Stimulated activated CD4-positive, alpha-beta T cell treated with anti-CD3 and anti-CD28 coated beads, Interleukin-2, amount 100 ng/mL, for 48 hours (primary cell): ENCODE measurements at places on chromosomes 16 and 17.

DNA sequence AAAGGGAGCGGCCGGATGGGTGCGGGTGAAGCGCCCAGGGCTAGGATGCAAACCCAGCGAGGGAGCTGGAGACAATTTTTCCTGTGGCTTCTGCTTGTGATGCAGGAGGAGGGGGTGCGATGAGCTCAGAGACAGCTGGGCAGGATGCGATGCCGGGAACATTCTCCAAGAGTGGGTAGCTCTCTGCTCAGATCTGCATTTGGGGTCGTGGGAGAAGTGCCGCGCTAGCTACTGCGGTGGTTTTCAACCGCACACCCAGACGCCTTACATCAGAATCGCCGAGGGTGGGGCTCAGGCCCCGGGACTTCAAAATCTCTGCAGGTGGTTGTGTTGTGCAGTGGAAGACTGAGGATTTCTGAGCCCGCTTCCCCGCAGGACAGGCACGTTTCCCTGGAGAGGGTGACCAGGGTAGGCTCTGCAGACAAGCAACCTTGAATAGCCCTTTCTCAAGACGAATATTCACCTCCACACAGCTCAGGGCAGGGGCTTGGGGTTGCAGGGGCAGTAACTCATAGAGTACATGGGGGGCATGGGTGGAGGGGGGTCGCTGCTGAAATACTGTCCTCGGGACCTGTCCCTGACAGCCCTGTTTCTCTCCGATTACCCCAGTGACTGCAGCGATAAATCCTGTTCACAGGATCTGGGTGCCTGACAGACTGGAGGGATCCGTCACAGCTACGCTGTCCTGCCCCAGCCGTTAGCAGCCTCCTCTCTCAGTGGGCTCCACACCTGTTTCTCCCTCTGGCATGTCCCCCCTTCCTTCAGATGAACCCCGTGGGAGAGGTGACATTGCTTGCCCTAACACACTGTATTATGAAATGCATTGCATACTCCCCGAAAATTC, 63.3 kb downstream of the HAPSTR1 start:
- no peak for DNase-seq

GRCh38 chr16:29699324-29700219, 20.6 kb downstream of the QPRT start:
- no peak for DNase-seq

DNA sequence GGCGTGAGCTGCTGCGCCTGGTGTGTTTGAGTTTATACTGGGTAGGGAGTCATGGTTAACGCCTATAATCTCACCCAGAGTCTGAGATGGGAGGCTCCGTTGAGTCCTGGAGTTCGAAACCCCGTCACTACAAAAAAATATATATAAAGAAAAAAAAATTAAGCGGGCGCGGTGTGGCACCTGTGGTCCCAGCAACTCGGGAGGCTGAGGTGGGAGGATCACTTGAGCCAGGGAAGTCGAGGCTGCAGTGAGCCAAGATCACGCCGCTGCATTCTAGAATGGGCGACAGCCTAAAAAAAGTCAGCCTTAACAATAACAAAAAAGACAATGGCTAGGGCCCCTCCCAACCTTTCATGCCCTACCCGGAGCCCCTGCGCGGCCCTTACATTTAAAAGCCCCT, 17.2 kb upstream of the PRR14 start:
- DNase-seq = no peak

DNA sequence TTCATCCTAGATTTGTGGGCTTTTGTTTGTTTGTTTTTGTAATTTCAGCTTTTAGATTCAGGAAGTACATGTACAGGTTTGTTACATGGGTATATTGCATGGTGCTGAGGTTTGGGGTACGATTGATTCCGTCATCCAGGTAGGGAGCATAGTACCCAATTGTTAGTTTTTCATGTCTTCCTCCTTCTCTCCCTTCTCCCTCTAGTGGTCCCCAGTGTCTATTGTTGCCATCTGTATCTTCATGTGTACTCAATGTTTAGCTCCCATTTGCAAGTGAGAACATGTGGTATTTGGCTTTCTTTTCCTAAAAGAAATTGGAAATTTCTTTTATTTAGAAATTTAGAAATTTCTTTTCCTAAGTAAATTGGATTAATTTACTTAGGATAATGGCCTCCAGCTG, 37.1 kb upstream of the BCAS3 start:
- DNase-seq = no peak

GRCh38 chr16:2090481-2090776, 42.6 kb downstream of the TSC2 start:
- no peak for DNase-seq

GRCh38 chr16:82062645-82063058, 27.6 kb downstream of the HSD17B2 start:
- no peak for DNase-seq

- DNase-seq = no peak
These were observed 20.5 kb downstream of the CDC42EP4 start for GRCh38 chr17:73291260-73291801.

DNA sequence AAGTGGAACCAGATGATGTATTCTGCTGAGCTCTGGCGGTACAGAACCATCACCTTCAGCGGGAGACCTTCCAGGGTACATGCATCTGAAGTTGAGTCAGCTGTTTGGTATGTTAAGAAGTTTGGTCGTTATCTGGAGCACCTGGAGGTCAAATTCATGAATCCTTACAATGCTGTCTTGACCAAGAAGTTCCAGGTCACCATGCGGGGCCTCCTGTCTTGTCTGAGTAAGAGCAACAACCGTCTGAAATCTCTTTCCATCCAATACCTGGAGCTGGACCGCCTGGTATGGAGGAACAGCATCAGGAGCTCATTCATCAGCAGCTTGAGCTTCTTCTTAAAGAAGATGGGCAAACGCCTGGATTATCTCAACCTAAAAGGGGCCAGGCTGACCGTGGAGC, 4.0 kb downstream of the FBXO39 start:
- DNase-seq = no peak

DNA sequence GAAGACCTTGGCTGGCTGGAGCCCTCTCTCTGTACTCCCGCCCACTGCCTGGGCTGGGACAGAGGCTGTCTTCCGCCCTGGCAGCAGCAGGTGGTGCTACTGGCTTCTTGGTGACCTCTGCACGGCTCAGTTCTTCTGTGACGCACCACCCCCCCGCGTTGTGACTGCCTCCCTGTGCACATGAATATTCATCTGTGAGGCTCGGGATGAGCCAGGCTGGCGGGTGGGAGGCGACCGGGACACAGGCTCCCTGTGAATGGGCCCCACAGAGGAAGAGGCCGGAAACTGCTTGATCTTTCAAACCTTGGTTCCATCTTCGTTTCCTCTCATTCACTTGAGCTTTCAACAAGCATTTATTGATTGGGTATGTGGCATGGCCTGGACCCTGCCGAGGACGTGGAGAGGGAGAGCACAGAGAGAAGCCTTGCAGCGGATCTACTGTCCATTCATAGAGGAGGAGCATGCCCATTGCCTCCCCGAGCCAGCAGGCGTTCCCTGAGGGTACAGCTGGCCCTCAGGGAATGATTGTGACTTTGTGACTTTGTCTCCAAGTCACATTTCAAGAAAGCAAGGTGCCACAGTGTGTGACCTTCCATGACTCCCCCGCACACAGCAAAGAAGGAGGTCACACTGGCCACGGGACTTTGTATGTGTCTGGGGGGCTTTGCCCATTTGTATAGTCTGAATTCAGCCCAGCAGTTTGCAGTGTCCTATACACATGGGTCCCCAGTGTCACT, 45.0 kb downstream of the B9D1 start:
- no peak for DNase-seq

DNA sequence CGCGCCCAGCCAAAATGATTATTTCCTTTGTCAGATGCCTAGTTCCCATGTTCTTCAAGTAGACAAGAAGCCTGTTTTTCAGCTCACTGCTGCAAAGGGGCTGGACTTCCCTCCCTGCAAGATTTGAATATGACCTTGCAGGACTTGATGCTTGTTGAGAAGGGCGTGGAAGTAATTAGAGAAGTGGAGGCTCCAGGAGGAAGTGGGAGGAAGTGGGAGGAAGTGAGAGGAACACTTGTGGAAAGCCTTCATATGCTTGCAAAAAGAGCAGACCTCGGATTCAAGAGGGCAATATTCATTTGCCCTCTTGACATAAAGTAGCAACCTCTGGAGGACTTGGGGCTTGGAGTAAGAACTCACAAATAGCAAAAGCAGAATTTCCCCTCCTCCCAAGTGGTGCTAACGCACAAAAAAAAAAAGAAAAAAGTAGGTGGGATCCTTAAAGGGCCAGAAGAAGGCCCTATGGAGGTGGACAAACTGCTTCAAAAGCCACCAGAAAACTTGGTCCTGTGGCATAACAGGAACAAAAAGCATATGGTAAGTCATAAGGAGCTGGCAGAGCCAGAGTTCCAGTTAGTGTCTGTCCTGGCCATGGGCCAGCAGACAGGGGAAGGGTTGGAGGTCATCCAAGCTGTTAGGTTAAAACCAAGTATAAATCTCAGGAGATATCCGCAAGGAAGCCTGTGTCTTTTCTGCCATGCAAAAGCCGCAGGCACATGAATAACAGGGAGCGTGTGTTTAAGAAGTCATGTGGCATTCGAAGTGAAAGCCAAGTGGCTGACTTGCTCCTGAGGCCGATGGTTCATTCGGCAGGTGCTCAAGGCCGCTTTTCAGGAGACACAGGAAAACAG, 20.6 kb upstream of the PRKAR1A start:
- DNase-seq = no peak

GRCh38 chr16:1335211-1335971, 1.9 kb downstream of the BAIAP3 start:
- no peak for DNase-seq

DNA sequence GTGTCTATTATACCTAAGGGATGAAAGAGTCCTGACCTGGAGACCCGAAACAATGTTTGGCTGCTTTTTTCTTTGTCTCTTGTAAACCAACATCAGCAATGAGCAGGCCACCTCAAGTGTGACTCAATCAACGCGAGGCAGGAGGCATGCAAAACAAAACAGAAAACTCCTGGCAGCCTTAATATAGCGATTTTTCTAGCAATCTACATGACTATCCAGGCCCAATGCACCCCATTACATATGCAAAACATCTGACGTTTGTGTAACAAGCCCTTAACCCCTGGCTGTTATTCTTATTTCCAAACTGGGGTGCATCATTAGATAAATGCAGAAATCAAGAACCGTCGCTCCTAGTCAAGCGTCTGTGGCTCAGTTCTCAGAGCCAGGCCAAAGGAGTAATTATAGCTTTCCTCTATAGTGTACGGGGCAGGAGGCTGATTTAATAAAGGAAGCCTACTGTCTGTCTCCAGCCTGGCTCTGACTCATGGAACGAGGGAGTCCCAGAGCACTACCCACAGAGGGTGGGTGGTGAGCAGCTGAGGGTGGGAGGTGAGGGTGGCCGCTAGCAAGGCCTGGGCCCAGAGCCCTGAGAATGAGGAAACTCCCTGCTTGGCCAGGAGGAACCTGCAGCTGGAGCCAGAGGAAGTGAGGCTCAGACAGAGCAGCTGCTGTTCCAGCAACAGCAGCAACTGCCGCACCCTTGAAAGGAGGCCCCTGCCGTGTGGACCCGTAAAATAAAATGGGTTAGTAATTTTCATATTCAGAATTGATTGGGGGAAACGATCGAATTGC, 43.9 kb downstream of the CHD9 start:
- peak; percentile 15 for DNase-seq

DNA sequence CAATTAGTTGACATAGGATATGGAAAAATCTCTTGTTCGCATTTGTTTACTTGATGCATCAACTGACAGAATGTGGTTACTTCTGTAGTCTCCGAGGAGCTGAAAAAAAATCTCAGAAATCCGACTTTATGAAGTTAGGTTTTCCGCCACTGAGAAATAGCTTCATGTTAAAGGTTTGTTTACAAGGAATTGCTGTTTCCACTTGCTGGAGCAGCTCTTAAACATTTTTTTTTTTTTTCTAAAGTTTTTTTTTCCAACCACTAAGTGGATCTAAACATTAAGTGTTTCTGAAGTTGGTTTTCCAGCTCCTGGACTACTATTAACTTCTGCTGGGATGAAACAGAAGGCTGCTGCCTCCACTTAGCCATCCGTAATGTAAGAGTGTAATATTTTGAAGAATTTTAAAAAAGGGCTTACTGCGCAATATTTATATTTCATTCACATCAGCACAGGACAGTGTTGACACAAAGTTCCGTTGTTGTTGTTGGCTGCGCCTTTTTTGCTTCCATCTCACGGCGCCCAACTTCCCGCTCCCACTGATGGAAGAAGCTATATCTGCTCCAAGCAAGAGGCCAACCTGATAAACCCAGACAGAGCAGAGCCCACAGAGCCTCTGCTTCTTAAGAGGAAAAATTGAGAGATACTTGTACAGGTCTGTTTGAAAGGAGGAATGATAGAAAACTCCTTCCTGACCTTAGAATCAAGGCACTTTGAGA, 167.7 kb upstream of the KCNJ16 start:
- DNase-seq = no peak

DNA sequence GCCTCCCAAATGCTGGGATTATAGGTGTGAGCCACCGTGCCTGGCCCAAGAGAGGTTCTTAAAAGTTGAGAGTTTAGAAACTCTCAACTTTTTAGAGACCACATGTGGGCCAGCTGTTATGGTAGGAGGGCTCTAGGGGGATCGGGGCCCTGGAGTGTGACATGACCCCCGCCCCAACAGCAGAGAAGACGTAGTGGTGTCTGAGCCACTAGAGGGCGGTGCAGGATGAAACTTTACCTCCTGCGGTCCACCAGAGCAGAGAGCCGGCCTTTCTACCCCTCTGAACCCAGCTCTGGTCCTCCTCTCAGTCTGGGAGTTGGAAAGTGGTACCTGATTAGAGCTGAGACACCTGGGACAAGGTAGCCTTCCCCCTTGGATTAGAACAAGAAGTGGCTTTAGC, 7.4 kb downstream of the CDK5RAP3 start:
- DNase-seq = peak; percentile 36

- no peak for DNase-seq
These were observed 105.9 kb upstream of the ANKFN1 start for GRCh38 chr17:56047331-56047730.

DNA sequence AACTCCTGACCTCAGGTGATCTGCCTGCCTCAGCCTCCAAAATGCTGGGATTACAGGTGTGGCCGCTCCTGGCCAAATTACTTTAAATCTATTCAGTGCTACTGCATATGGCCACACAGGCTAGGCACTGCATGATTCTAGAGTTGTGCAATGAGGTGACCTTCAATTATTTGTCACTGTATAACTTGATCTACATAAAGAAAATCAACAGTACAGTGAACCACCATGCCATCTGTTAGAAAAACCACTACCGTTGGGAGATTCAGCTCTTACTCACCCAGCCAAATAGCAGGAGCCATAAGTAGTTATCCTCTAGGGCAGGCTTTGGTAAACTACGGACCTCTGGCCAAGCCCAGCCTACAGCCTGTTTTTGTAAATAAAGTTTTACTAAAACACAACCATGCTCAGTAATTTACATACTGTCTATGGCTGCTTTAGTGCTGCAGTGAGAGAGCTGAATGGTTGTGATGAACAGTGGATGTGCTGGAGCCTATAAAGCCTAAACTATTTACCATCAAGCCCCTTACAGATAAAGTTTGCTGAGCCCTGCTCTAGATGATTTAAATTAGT, 40.7 kb upstream of the TANC2 start:
- no peak for DNase-seq

- no peak for DNase-seq
These were observed 2.7 kb downstream of the TRPV2 start for GRCh38 chr17:16417896-16418684.
